ENCODE measurements at places on chromosomes 4 and X. TPM values are rescaled to one million over a fixed set of nuclear protein-coding genes. Genes with fewer than 3 reads are reported as not detected.

PCDH7 gene
- not detected for total RNA-seq

CTAG1A gene
- not detected for total RNA-seq

CDK16 gene
- total RNA-seq = 95.8 TPM

DNA sequence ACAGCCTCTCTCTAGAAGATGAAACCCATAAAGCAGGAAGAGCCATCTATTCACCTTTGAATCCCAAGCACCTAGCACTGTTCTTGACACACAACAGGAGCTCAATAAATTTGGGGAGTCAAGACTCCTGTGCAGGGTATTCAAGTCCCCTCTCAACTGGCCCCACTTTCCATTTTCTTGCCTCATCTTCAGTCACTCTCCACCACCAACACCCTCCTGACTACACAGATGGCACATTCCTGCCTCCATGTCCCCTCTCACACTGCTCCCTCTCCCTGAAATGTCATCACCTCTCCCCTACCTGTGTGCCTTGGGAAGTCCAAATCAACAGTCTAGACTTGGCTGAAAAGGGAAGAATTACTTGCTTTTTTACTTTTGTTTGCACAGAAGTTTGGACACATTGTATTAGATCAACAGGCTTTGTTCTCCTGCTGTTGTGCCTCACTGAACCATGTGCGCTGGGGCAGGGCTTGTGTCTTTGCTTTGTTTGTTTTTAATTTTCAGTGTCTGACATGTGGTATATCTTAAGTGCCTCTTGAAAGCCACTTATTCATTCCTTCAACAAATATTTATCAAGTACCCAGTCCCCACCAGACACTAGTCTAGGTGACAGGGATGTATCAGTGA lies 85.1 kb downstream of the APBB2 start:
- DNase-seq = no peak

- no peak for DNase-seq
Measured at GRCh38 chrX:146264763-146265375, 447.2 kb downstream of the SLITRK2 start.

- no peak for DNase-seq
Measured at GRCh38 chrX:11509786-11510185, 155.9 kb downstream of the ARHGAP6 start.

Data from activated naive CD4-positive, alpha-beta T cell treated with anti-CD3 and anti-CD28 coated beads, Interleukin-2, amount 50 U/mL, for 72 hours (primary cell).